NCI-H1092 (cell line): ENCODE measurements at places on chromosomes 12 and 14.

- no peak for DNase-seq
Measured at GRCh38 chr14:91265404-91265803, 20.9 kb upstream of the GPR68 start.

DNA sequence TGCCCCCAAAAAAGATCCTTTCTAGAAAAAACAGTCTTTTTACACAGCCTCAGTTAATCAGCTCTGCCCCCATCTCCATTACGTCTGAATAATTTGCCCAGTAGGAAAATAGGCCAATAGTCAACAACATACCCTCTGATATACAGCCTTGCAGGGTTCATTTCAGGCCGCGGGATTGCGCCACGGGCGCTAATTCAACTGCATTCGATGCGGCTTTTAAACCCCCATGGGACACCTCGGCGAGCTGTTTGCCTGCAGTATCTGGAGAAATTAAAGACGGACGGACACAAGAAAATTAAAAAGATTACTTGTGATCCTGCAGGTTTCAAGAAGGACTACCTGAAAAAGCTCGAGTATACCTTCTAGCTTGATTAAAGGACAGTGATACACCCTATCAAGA is 36.1 kb downstream of the ERP29 start:
- DNase-seq = no peak

DNA sequence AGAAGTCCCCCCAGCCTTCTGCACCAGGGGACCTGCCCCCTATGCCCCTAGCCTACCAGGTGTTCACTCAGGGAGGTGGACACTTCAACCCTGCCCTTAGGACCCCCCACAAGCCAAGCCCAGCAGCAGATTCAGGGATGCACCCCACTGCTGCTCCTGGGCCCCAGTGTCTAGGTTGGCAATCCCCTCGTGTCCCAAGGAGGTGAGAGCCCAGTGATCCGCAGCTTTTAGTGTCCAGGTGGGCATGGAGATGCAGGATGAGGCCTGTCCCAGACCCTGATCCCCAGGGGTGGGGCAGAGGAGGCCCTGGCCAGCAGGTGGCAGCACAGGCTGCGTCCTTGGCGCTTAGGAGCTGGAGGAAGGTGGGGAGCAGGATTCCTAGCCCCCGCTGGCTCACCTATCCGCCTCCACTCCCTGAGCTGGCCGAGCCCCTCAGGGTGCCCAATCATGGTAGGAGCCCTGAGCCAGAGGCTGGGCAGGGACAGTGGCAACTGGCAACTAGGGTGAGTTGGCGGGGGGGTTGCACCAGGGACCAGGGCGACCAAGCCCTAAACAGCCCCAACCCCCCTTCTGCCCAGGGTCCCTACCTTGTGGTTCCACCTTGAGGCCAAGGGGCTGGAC is 4.1 kb downstream of the CKB start:
- peak; percentile 59 for DNase-seq

DNA sequence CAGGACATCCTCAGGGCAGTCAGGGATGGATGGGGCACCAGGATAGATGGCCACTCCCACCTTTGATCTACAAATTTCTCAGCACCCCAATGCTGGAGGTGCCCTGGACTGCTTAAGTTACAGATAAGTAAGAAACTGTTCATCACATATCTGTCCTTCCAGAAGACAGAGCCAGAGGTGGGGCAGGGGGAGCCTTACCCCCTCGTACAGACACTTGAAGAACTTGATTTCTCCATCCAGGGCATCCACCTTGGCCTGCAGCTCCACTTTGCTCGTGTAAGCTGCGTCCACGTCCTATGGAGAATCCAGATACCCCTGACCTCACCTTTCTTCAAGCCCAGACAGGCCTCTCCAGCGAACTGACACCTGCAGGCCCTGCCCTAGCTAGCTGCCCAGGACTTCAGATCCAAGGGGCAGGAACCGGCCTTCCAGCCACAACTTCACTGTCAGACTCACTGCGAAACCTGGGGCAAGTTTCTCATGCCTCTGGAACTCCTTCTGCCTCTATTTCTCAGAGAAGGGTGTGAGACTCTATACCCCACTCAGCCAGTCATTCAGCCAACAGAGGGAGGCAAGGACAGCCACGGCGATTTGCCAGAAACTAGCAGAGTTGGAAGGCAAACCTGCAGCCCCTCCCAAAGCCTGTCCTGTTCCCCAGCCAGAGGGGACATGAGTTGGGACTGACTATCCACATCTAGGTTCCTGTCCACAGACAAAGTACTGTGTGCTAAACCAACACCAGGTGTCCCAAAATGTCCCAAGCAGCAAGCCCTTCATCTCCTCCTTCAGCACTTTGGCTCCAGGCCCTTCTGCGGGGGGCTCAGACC is 3.8 kb downstream of the KRT73 start:
- no peak for DNase-seq

- no peak for DNase-seq
Measured at GRCh38 chr12:26279091-26279490, 83.7 kb downstream of the SSPN start.

GRCh38 chr12:131133994-131134393 is 180.3 kb downstream of the ADGRD1 start:
- no peak for DNase-seq
